Lower leg skin (tissue), 4 donors: ENCODE measurements at places on chromosomes 12 and 14. TPM values are rescaled to one million over a fixed set of nuclear protein-coding genes. Genes with fewer than 3 reads are reported as not detected.

DNA sequence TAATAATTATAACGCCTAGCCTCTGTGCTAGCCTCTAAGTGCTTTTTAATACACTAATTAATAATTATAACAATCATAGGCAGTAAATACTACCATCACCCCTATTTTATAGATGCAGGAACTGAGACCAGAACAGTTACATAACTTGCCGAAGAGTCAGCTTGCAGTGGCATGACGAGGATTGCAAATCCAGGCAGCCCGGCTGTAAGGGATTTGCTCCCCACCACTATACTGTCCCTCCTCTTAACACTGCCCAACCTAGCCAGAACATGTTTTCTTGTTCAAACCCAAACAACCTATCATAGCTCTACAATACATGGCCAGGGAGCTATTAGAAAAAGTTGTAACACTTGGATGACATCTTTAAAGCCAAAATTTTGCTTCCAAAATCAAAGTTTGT is 33.9 kb upstream of the VASH1 start:
- DNase-seq = no peak

The TMEM179 gene
- total RNA-seq = not detected

DNA sequence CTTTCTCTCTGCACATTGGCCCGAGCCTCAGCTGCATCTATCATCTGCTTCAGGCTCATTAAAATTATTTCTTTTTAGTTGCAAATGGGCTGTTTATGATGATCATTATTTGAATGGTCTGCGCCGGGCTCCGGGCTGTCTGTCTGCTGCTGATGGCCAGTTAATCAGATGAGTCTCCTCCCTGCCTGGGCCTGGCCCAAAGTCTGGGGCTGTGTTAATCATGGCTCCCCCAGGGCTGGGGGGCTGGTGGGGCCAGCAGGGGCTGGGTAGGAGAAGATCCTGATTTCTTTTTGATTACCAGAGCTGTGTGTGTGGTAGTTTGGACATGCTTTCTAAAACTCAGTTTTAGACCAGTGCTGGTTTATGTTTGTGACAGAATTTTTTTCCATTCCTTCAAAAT is 159.1 kb downstream of the PHETA1 start:
- DNase-seq = no peak

- DNase-seq = no peak
Measured at GRCh38 chr14:33879684-33880286, 71.1 kb downstream of the EGLN3 start.

The PLA2G1B gene
- total RNA-seq = not detected

The AKAP5 gene
- total RNA-seq = 0.29 TPM

DNA sequence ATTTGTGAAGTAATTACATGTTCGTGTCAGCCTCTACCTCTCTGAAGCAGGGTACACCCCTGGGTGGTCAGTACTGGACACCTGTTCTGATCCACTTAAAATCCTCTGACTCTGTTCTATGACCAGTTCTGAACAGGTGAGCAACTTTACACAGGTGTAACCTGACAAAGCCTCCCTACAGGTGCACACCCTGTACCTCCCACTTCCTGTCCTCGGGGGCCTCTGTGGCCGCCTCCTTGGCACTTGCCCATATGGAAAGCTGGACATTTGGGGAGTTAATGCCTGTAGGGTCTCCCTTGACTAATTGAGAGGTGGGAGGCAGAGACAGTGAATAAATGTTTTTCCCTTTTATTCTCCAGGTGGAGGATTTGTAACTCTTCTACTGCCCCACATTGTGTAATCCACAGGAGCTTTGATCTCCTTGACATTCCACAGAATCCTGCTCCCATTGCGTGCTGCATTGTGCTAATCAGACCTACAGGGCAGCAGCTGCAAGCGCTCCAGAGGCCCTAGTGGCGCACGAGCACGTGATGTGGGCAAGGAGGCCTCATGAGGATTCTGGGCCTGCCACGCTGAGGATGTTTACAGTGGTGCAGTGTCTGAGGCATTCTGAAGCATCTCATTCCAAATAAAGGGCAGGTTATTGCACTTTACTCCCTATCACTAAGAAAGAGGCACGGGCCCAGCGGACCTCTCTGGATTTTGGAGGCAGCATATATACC is 45.8 kb upstream of the BATF start:
- no peak for DNase-seq

The GABARAPL1 gene
- total RNA-seq = 89.2 TPM
